ENCODE measurements at places on chromosomes 13 and 19. TPM values are rescaled to one million over a fixed set of nuclear protein-coding genes. Genes with fewer than 3 reads are reported as not detected.

The YIF1B gene
- 41.7 TPM for total RNA-seq

- DNase-seq = no peak
These were observed 114.4 kb downstream of the RAB20 start for GRCh38 chr13:110447058-110447511.

- no peak for DNase-seq
These were observed 5.4 kb upstream of the ARGLU1 start for GRCh38 chr13:106573284-106573846.

GRCh38 chr19:54096617-54097106, 3.9 kb downstream of the OSCAR start:
- DNase-seq = no peak

The COX7A1 gene
- total RNA-seq = 3.9 TPM

The MEDAG gene
- 0.18 TPM for total RNA-seq

GRCh38 chr13:39822437-39822836, 167.0 kb downstream of the COG6 start:
- no peak for DNase-seq

GRCh38 chr19:50646074-50646807, 3.0 kb upstream of the C19orf81 start:
- no peak for DNase-seq

GRCh38 chr19:3276341-3276799, 51.9 kb downstream of the CELF5 start:
- no peak for DNase-seq

Measured in left lobe of liver (tissue), 2 donors.